Urinary bladder (tissue), 4 donors: ENCODE measurements at places on chromosomes 7 and 10. TPM values are rescaled to one million over a fixed set of nuclear protein-coding genes. Genes with fewer than 3 reads are reported as not detected.

The DENND2A gene
- polyA plus RNA-seq: 16.9 TPM

The CFAP46 gene
- not detected for polyA plus RNA-seq

The ASAH2 gene
- polyA plus RNA-seq: 0.85 TPM

The AOAH gene
- polyA plus RNA-seq: 4.3 TPM

- DNase-seq: no peak
These were observed 333.4 kb upstream of the MYO3A start for GRCh38 chr10:25600651-25601050.

GRCh38 chr10:118266098-118266748 lies 75.9 kb downstream of the FAM204A start:
- no peak for DNase-seq

DNA sequence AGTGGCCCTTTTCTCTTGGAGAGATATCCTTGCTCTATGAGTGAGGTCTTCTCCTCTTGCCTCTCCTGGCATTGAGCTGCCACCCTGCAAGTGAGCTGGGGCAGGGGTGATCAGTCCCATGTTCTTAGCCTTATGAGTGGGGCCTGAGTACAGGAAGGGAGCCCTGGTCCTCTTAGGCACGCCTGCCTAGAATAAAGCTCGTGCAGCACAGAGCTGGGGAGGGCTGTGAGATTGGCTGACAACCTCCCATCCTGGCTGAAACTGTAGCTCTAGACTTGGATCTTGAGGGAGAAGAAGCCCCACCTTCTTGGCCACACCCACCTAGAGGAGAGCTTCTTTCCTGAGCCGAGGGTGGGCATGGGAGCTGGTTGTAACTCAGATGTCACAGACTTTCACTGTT lies 305.0 kb upstream of the ZNF32 start:
- no peak for DNase-seq

GRCh38 chr10:44950326-44951225 lies 9.0 kb upstream of the RASSF4 start:
- DNase-seq: no peak

DNA sequence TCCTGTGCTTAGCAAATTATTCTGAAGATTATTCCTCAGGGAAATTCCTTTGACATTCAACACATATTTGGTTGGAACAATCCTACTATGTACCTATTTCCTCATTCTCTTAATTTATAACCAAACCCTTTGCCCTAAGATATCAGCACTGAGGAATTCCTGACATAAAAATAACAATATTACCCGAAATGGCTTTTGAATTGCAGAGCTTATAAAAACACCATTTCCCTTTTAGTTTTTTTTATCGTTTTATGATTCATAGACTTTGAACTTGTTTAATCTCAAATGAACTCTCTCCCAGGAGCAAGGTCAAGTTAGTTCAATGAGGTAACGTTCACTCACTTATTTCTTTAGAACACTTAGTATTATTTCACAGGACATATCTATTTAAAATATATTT lies 7.7 kb upstream of the ABCB1 start:
- DNase-seq: no peak

GRCh38 chr7:139676390-139676789 lies 101.4 kb downstream of the HIPK2 start:
- DNase-seq: no peak

DNA sequence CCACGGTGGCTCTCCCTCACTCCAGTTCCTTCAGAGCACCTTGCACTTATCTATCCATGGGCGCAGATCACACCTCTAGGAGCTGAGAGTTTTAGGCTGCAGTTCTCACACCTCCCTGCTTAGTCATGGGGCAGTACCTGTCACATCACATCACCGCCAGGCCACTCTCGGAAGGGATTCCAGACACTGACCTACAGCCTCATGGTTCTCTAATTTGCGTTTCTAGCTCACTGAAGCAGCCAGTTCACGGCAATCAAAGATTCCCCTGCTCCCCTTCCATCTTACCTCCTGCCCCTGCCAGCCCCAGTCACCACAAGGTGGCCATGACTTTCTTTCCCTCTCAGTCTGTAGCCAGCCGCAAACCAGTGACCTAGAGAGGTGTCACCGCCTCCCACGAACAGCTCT lies 34.2 kb downstream of the ADRB1 start:
- no peak for DNase-seq
